Kasumi-1 (cell line): ENCODE measurements at places on chromosomes 5 and 9.

- DNase-seq, result no peak
Observed at GRCh38 chr5:139862313-139862712, 66.7 kb downstream of the PSD2 start.

DNA sequence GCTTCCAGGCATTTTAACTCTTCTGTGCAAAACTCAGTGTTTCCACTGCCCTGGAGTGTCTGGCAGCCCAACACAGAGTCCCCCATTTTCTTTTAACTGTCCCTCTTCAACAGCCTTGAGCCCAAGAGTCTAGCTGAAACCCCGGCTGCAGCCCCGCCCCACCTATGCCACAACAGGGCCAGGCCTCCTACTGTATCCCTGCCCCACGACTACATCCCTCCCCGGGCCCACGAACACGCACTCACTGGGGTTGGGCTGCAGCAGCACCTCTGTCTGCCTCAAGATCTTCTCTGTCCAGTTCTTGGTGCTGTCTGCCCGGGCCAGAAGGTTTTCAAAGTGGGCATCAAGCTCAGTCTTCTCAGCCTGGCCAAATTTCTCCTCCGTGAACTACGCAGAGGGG, 6.1 kb downstream of the SH3GLB2 start:
- DNase-seq, result no peak

DNA sequence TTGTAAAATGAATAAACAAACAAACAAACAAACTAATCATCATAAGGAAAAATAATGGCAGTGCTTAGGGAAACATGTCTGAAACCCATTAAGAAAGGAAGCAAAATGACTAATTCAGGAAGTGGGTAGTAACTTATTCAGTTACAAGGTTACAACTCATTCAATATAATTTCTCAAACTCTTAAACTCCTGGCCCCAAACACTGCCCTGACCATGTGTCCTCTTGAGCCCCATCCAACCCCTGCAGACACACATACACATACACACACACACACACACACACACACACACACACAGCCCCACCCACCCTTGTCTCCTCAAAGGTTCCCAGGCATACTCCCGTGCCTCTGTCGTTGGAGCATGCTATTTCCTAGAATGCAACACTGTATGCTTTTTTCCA, 193.9 kb downstream of the SEC61B start:
- DNase-seq, result peak; percentile 33

DNA sequence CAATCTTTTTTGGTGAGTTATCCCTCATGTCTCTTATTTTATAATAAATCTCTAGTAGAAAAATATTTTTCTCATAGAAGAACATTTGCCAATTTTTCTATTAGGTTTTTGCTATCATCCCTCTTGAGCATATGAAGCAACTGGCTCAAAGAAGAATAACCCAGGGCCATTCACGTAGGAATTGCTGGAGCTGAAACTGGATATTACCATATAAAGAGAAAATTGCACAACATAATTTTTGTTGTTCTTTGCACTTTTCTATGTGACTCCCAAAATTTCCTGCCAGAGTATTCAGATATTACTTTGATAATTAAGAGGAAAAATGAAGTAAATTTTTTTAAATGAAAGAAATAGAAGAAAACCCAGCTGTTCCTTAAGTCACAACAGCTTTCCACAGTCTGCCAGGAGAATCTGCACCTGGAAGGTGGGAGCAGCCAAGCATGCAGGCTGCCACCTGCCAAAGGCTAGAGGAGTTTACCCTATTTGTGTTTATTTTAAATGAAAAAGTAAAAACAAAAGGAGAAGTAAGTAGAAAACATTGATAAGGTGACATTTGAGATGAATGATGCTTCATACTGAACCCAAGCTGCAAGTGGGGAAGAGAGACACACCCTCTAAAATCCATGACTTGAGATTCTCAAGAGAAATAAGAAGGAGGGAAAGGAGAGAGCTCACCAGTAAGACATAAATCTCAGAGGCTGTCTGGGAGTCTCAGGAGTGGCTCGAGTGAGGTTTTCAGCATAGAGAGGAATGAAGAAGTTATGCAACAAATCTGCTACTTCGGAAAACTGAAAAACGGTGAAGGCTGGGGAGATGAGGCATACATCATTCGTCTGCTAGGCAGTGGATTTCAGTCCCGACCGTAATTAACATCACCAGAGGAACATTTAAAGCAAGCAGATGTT, 31.5 kb upstream of the FREM1 start:
- no peak for DNase-seq

DNA sequence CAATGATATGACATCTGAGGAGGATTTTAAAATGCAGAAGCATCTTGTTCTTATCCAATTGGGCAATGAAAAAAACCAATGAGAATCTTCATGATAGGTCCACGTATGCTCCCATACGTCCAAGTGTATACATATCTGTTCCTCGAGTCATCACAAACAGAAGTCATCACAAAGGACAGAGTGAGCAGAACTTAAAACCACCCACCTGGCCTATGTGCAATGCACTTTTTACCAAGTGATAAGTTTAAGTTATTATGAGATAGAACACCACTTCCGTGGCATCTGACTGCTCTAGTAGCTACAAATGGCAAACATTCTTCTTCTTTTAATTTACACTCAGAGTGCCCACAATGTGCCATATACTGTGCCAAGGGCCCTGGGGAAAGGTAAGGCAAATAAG, 82.4 kb downstream of the PPP2R2B start:
- DNase-seq, result no peak

DNA sequence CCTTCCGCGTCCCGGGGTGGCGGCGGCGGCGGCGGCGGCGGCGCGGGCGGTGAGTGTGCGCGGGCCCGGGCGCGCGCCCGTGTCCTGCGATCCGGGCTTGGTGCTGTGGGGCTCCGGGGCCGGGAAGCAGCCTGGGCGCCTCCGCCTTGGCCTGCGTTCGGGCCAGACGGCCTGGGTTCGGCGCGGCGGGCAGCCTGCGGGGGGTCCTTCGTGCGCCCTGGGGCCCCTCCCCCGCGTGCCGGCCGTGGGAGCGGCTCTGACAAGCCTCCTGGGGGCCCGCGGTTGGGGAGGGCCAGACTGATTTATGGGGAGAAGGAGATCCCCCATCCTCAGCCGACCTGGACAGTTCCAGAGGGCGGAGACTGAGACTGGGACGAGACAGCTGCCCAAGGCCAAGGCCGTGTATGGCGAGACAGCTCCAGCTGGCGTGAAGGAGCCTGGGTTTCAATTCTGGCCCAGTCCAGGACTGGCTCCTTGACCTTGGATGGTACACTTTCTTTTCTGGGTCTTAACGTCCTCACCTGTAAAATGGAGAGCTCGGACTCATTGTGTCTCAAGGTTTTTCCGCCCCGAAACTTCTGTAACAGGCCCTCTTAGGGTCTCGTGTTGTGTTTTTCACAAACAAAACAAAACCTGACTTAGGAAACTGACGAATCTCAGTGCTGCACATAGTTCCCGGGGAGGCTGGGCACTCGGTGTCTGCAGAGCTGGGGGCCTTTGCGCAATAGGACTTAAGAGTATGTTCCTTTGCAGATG, 603 bp downstream of the TMEM268 start:
- peak; percentile 58 for DNase-seq
